Heart left ventricle (tissue), 16 donors: ENCODE measurements at places on chromosomes 5 and 9.

DNA sequence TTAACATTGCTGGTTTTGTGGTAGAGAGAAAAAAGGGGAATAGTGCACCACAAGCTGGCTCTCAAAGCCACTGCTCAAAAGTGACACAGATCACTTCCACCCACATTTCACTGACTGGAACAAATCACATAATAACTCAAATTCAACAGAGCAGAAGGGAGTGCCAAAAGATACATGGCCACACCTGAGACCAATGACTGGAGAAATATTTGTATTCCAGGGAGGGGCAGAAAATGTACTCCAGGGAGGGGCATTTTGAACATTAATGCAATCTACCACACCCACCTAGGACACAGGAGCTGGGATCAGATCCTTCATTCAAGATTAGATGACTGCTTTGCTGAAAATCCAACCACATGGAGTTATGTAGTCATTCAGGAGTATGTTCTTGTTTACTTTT lies 44.8 kb upstream of the ALDOB start:
- DNase-seq = no peak

DNA sequence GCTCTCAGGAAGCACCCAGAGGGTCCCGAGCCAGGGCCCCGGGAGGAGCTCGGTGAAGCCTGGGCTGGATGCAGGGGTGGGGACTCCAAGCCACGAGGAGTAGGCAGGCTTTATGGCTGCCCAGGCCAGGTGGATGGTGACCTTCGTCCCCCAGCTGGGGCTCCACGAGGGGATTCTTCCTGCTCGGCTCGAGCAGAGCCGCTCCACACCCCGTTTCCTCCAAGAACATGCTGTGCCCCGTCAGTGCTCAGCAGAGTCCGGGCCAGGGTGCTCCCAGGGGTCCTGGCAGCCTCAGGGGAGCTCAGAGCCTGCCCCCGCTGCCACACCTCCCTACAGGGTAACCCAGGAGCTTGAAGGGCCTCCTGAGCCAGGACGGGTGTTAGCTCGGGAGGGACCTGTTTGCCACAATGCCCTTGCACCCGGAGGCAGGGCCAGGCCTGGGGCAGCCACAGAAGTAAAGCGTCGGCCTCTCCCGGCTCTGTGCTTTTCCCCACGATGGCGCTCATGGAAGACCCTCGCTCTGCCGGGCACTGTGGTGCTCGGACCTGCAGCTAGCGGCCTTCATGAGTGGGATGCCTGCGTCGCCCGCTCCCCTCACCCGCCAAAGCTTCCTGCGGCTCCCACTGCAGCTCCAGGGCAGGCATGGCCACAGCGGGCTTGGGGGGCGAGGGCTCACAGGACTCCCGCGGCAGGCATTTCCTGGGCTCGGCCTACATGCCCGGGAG lies 86.8 kb downstream of the KCNT1 start:
- DNase-seq = no peak

DNA sequence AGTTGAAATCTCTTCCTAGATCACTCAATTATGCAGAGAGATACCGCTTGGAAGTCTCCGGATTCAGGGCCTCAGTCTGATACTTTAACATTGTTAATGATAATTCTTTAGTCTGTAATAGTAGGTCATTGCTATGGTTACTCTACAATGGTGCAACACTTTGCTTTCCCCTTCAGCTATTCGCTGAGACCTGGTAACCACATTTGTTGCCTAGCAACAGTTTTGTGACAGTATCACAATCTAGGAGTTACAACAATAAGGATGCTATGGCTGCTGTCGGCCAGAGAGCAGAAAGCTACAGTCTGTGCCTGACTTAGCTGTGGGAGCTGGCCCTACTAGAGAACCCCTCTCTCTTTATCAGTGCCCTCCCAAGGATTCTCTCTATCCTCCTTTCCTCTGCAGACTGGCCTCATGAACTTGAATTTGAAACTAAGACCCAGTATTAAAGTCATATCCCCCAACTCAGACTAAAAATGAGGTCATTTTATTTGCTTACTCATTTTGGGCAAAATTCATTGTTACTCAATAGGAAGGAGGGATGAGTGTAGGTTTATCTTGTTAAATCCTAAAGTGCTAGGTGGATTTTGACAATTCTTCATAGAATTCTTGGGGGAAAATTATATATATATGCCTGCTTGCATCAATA lies 39.3 kb downstream of the NR2F1 start:
- DNase-seq = no peak

GRCh38 chr5:73274121-73274520 lies 101.1 kb downstream of the TMEM174 start:
- DNase-seq = no peak

DNA sequence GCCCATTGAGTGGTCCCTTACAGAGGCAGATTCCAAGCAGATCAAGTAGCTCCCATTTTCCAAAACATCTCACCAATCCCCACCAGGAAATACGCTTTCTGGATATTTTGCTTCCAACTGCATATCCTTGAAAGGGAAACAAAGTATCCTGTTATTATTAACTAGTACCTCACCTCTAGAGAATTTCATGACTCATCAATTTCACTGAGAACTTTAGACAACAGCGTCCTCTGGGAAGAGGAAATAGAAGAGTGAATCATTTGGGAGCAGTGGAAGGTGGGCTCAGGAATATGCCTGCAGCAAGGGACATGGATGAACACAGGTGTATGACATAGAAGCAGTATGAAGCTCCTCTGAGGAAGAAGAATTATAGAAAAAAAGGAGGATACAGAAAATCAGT lies 186.7 kb downstream of the MARCHF11 start:
- no peak for DNase-seq

GRCh38 chr5:107040907-107041306 lies 629.8 kb downstream of the EFNA5 start:
- no peak for DNase-seq

DNA sequence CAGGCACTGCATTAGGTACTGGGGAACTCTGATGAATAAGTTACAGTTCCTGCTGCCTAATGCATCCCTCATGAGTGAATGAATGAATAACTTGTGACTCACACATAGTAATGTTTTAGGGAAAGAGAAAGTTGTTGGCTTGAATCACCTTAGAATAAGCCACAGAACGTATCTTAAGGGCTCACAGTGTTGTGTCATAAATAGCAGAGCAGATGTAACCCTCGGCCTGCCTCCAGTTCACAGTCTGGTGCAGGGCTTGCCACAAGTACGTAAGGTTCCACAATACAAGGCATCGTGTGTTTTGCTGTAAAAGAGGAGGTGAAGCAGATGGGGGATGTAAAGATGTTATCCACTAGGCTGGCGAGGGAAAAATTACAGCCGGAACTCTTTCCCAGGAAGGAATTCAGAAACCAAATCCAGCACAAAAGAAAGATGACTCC lies 218.7 kb downstream of the TRPM3 start:
- no peak for DNase-seq

DNA sequence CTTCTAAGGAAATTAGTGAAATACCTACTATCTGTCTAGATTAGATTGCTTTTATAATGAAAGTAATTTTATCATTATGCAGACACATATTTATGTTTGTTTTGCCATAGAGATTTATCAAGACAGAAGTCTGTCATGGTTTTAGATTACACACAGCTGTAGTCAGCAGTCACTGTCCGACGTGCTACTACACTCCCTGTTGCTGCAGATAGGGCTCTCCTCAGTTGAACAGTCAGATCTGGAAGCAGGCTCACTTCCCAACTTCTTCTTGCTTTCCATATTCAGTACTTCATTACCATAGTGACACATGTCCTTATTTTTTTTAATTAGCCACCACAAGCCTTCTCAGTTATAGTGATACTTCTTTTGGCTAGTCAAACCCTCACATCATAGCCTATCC lies 329.9 kb upstream of the ITGA1 start:
- no peak for DNase-seq

- no peak for DNase-seq
Measured at GRCh38 chr5:93596310-93596675, 13.3 kb downstream of the NR2F1 start.

- no peak for DNase-seq
Measured at GRCh38 chr9:7209016-7209715, 451.4 kb downstream of the KDM4C start.

GRCh38 chr9:134768709-134769351 lies 111.8 kb upstream of the FCN2 start:
- no peak for DNase-seq

- no peak for DNase-seq
Measured at GRCh38 chr5:180690562-180690961, 41.2 kb upstream of the FLT4 start.

DNA sequence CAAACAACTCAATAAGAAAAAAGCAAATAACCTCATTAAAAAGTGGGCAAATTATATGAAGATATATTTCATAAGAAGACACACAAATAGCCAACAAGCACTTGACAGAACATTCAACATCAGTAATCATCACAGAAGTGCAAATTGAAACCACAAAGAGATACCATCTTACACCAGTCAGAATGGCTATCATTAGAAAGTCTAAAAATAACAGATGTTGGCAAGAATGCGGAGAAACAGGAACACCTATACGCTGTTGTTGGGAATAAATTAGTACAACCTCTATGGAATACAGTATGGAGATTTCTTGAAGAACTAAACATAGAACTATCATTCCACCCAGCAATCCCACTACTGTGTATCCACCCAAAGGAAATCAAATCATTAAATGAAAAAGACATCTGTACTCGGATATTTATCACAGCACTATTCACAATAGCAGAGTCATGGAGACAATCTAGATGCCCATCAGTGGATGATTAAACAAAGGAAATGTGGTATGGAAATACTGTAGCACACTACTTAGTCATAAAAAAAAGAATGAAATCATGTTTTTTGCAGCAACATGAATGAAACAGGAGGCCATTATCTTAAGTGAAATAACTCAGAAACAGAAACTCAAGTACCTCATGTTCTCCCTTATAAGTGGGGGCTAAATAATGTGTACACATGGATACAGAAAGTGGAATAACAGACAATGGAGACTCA lies 106.8 kb upstream of the FST start:
- no peak for DNase-seq

DNA sequence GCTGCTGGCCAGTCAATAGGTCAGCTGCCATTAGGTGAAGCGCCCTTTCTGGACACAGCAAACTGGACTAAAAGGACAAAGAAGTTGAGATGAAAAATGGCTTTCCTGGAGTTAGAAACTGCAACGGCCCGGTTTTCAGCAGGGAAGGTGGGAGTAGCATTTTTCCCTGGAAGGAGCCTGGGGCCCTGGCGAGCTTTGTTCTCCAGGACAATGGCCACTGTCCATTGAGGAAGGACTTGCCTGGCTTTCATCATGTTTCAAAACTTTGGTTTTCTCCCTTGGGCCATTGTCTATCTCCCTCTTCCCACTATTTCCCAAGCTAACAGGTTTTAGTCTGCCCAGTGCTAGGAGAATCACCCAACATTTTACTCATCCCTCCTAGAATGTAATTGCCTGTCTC lies 56.2 kb downstream of the MOCS2 start:
- no peak for DNase-seq

DNA sequence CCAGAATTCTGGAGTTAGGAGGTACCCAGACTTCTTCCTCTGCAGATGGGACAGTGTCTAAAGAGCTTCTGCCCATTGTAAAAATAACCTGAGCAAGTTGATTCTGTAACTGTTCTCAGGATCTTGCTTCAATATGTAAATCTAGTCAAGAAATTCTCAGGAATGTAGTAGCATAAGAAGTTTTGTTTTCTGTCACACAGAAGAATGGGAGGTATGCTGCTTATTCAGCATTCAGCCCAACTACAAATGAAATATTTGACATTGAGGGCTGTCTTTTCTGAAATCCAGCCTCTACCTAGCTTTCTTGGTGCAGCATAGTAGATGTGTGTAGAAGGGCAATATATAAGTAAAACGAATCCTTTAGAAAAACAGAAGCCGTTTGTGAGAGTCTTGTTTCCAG lies 13.8 kb downstream of the MACIR start:
- no peak for DNase-seq

- no peak for DNase-seq
Measured at GRCh38 chr5:41748631-41749030, 121.6 kb downstream of the OXCT1 start.

DNA sequence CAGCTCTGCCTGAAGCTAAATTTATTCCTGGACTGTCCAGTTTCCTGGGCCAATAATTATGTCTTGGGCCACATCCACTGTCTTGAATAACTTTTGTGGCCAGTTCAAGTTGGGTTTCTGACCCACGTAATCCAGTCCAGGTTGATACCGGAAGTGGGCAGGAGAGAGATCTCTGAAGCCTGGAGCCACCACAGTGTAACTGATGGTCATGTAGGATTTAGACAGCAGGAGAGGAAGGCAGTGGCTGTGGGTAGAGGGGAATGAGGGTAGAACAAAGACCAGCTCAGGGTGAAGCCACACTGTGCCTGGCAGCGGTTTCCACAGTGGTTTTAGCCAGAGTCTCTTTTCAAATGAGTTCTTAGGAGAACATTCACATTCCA lies 30.2 kb downstream of the SH3PXD2B start:
- no peak for DNase-seq

DNA sequence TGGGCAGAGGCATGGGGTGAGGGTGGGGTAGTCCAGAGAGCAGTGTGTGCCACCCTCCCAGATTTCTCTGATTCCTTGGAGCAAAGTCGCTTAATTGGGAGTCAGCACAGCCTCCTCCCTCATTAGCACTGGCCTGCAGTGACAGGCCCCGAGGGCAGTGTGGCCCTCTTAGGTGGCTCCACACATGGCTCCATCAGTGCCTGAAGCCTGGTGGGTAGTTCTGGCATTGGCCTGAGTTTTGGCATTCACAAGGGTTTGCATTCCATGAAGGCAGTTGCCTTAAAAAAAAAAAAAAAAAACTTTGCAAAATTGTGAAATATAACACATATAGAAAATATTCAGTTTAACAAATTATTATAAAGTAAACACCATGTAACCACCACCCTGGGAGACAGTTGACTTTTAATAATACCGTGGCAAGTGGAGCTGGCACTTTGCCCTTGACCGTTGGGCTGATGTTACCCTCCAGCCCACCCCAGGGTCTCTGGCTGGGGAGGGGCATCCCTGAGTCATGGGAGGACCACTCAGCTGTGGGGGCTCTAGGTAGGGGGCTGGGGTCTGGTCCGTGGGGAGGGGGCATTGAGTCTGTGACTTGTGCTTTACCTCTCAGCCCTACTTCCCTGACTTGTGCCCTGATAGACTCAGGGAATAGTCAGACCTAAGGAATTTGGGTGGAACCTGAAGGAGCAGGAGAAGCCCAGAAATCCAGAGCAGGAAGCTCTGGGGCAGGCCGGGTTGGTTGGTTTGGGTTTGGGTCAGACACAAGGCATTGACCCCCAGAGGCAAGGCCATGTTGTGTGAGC lies 51.3 kb upstream of the PITX1 start:
- DNase-seq = peak; percentile 6

GRCh38 chr5:76326577-76327302 lies 76.3 kb upstream of the IQGAP2 start:
- no peak for DNase-seq
